ENCODE measurements at places on chromosomes 7 and 10.

- H3K27ac ChIP-seq, result no peak overlapping the region
- DNase-seq, result no peak
- H3K36me3 ChIP-seq, result no peaks in the 10 kb centered on the region
- H3K4me3 ChIP-seq, result no peak overlapping the region
Observed at GRCh38 chr10:124935946-124936345, 6.0 kb upstream of the ZRANB1 start.

DNA sequence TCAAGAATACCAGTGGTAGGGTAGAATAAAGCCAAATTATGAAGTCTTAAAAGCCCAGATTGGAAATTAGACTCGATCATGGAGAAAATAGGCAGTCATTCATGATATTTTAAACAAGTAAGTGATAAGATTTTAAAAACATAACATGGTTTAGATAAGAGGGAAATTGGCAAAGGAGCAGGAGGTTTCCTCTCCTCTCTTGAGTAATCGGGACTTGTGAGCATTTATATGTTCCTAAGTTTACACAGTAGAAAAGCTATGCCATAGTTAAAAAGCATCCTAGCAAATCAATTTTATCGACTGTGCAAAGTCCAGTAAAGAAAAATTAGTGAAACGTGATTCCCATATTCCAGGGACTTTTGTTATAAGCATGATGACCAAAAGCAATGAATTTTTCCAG lies 313.2 kb downstream of the AHR start:
- DNase-seq, result no peak
- no peaks in the 10 kb centered on the region for H3K4me1 ChIP-seq
- no peaks in the 10 kb centered on the region for H3K27me3 ChIP-seq
- no peaks in the 10 kb centered on the region for H3K36me3 ChIP-seq
- H3K27ac ChIP-seq, result no peak overlapping the region

- H3K4me1 ChIP-seq, result peaks cover 17% of the 10 kb centered on the region
- DNase-seq, result no peak
- H3K27me3 ChIP-seq, result no peaks in the 10 kb centered on the region
- no peak overlapping the region for H3K4me3 ChIP-seq
- H3K27ac ChIP-seq, result no peak overlapping the region
Observed at GRCh38 chr7:150410131-150410530, 31.0 kb downstream of the ZNF775 start.

- no peaks in the 10 kb centered on the region for H3K4me1 ChIP-seq
- H3K27ac ChIP-seq, result no peak overlapping the region
- H3K27me3 ChIP-seq, result no peaks in the 10 kb centered on the region
- H3K4me3 ChIP-seq, result no peak overlapping the region
- no peak for DNase-seq
Observed at GRCh38 chr7:112225006-112225405, 18.5 kb downstream of the ZNF277 start.

GRCh38 chr10:108348215-108348614 lies 1183.7 kb upstream of the SORCS1 start:
- DNase-seq, result no peak
- H3K27me3 ChIP-seq, result no peaks in the 10 kb centered on the region
- H3K4me3 ChIP-seq, result no peak overlapping the region
- no peaks in the 10 kb centered on the region for H3K36me3 ChIP-seq

DNA sequence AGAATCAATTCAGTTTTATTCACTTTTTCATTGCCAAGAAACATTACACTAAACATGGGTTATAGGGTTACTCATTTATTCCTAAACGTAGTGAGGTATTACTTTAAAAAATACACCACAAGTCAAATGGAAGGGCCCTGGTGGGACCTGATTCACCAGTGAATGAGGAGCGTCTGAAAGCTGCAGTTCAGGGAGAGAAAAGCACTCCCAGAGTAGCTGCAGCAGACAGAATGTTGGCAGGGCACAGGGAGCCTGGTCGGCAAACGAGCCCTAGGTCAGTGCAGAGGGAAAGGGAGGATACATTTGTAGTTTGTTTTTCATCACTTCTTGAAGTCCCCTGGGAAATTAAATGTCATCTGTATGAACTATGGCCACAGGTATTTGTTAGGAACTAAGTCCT lies 361.7 kb upstream of the ETV1 start:
- H3K4me1 ChIP-seq, result no peaks in the 10 kb centered on the region
- H3K27ac ChIP-seq, result no peak overlapping the region
- no peak overlapping the region for H3K4me3 ChIP-seq
- DNase-seq, result no peak

DNA sequence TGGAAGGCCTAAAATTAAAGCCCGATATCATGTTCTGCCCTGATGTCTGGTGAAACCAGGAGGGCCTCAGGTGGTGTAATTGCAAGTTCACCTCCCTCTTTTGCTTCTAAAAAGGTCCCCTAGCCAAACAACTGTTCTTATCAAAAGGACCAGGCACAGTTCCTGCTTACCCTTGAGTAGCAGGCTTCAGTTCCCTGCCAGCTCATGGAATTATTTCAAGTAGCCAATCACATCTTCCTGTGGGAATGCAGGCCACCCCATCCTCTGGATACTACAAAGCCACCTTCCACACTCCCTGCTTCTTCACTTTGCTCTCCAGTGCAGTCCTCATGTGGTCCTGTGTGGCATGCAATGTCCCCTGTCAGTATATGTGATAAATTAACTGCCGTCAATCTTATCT lies 97.7 kb upstream of the GALNT17 start:
- no peak for DNase-seq
- H3K4me3 ChIP-seq, result no peak overlapping the region
- no peaks in the 10 kb centered on the region for H3K4me1 ChIP-seq
- H3K27me3 ChIP-seq, result no peaks in the 10 kb centered on the region
- no peaks in the 10 kb centered on the region for H3K36me3 ChIP-seq
- no peak overlapping the region for H3K27ac ChIP-seq

DNA sequence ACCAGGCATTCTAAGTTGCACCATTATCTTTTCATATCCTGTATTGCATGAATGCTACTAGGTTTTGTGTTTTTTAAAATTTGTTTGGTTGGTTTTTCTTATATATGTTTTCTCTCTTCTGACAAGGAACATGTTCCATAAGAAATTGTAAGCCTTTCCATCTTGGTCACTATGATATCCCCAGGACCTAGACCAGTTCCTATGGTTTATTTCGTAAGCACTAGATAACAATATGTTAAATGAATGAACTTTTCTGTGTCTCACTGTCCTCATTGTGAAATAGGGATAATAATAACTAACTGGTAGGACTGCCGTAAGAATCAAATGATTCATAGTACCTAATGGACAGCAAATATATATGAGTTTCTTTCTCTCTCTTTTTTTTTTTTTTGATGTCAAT lies 146.3 kb downstream of the SEMA3E start:
- no peak for DNase-seq
- no peaks in the 10 kb centered on the region for H3K36me3 ChIP-seq
- no peaks in the 10 kb centered on the region for H3K4me1 ChIP-seq
- H3K27ac ChIP-seq, result no peak overlapping the region
- H3K27me3 ChIP-seq, result no peaks in the 10 kb centered on the region
- H3K4me3 ChIP-seq, result no peak overlapping the region

DNA sequence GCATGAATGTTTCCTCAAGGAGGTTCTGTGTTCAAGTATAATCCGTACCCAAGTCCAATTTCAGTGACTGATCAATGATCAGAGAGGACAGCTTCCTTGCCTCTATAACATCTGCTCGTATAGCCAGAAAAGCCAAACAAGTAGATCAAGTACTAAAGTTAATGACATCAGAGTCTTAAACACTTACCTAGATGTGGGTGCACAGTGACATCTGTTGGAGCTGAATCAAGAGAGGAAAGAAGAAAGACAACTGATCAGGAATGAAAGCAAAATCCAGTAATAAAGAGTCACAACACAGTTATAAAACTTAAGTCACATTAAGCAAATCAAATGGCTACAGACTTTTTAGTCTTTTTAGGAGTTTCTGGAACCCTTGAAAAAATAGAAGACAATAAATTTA lies 236.5 kb downstream of the RELN start:
- no peaks in the 10 kb centered on the region for H3K36me3 ChIP-seq
- H3K27ac ChIP-seq, result no peak overlapping the region
- no peak overlapping the region for H3K4me3 ChIP-seq
- H3K4me1 ChIP-seq, result no peaks in the 10 kb centered on the region
- H3K27me3 ChIP-seq, result no peaks in the 10 kb centered on the region

GRCh38 chr10:132619927-132620326 lies 82.3 kb downstream of the INPP5A start:
- no peaks in the 10 kb centered on the region for H3K27me3 ChIP-seq
- peaks cover 2% of the 10 kb centered on the region for H3K36me3 ChIP-seq
- H3K4me3 ChIP-seq, result no peak overlapping the region
- H3K27ac ChIP-seq, result no peak overlapping the region
- peaks cover 6% of the 10 kb centered on the region for H3K4me1 ChIP-seq
- DNase-seq, result no peak

DNA sequence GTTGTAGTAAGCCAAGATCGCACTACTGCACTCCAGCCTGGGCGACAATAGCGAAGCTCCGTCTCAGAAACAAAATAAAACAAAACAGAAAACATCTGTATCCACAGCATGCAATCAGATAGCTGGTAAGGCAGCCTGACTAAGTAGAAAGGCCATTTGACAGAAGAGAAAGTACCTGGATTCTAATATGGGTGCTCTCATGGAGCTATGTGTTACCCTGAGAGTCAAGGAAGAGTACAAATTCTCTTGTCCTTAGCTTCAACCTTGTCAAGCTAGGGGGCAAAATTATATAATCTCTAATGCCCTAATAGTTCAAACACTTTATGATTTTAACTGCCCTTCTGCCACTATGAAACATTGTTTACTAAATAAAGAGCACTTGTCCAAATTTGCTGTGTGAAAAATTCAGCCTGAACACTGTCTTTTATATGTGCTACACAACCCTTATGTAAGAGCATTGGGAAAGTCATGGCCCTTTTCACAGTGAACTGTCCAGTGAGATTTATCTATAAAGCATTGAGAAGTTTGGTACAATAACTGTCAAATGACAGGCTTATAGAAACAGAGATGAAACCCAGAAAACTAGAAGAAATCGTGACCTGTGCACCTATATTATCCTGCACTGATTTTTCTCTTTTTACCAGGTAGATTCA lies 51.2 kb upstream of the PRKG1 start:
- no peak for DNase-seq
- H3K27me3 ChIP-seq, result no peaks in the 10 kb centered on the region
- no peaks in the 10 kb centered on the region for H3K4me1 ChIP-seq
- H3K4me3 ChIP-seq, result no peak overlapping the region
- no peak overlapping the region for H3K27ac ChIP-seq

- H3K36me3 ChIP-seq, result peaks cover 3% of the 10 kb centered on the region
- no peak overlapping the region for H3K4me3 ChIP-seq
- no peak overlapping the region for H3K27ac ChIP-seq
- no peak for DNase-seq
Observed at GRCh38 chr10:63221950-63222349, 88.8 kb downstream of the NRBF2 start.

- no peak for DNase-seq
- no peak overlapping the region for H3K27ac ChIP-seq
- H3K4me1 ChIP-seq, result no peaks in the 10 kb centered on the region
- no peaks in the 10 kb centered on the region for H3K27me3 ChIP-seq
- no peaks in the 10 kb centered on the region for H3K36me3 ChIP-seq
- no peak overlapping the region for H3K4me3 ChIP-seq
Observed at GRCh38 chr10:5527332-5528200, 2.8 kb downstream of the CALML3 start.

DNA sequence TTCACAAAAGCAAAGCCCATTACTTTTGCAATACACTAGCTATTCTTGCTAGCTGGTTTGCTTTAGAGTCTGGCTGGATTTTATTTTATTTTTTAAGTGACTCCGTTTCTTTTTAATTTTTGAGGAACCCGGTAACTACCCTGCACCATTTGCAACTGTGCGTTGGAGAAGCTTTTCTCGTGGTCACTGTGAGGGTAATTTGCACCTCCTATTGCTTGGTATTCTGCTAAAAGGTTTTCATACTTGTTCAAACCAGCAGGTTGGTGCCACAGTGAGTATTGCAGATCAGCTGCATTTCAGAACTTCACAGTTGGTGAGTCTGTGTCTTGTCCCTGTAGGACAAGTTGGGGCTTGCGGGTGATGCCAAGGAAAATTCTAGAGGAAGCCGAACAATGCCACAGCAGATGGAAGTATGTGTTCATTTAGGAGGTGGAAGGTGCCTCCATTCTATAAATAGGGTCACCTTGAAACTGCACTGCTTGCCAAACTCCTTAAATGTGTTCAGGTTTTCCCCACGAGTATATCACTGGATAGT lies 3.9 kb upstream of the NMT2 start:
- H3K4me1 ChIP-seq, result peaks cover 27% of the 10 kb centered on the region
- no peak overlapping the region for H3K27ac ChIP-seq
- no peak overlapping the region for H3K4me3 ChIP-seq
- peak; percentile 18 for DNase-seq

- no peaks in the 10 kb centered on the region for H3K36me3 ChIP-seq
- DNase-seq, result no peak
- H3K27ac ChIP-seq, result no peak overlapping the region
- H3K27me3 ChIP-seq, result no peaks in the 10 kb centered on the region
- H3K4me3 ChIP-seq, result no peak overlapping the region
Observed at GRCh38 chr7:87147500-87147899, 4.8 kb upstream of the DMTF1 start.

- H3K27ac ChIP-seq, result no peak overlapping the region
- H3K36me3 ChIP-seq, result no peaks in the 10 kb centered on the region
- no peak for DNase-seq
- no peak overlapping the region for H3K4me3 ChIP-seq
Observed at GRCh38 chr10:113369365-113369694, 183.5 kb upstream of the HABP2 start.

DNA sequence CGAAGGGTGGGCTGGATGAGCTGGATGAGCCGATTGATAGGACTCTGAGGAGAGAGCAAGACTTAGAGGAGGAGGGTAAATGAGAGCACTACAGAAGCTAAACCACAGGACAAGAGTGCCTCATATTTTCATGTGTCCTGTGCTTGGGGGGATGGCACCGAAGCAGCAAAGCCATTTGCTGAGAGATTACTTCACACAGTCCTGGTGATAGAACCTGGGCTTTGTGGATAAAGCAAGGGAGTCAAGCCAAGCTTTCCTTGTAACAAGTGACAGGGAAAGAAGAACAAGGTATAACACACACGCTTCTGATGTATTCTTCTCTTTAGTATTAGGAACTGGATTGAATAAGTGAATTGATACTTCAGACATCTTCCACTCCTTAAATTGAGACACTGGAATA lies 253.7 kb downstream of the ANKRD7 start:
- H3K4me1 ChIP-seq, result no peaks in the 10 kb centered on the region
- no peak overlapping the region for H3K27ac ChIP-seq
- DNase-seq, result no peak
- H3K36me3 ChIP-seq, result no peaks in the 10 kb centered on the region
- H3K27me3 ChIP-seq, result no peaks in the 10 kb centered on the region
- no peak overlapping the region for H3K4me3 ChIP-seq

GRCh38 chr10:132133005-132133404 lies 53.7 kb upstream of the DPYSL4 start:
- H3K4me3 ChIP-seq, result no peak overlapping the region
- no peaks in the 10 kb centered on the region for H3K4me1 ChIP-seq
- H3K36me3 ChIP-seq, result no peaks in the 10 kb centered on the region
- peaks cover 35% of the 10 kb centered on the region for H3K27me3 ChIP-seq
- H3K27ac ChIP-seq, result no peak overlapping the region
